Hematopoietic multipotent progenitor cell treated with erythropoietin and hydrocortisone succinate and interleukin-3 and kit ligand, for 17 days (in vitro differentiated cells): ENCODE measurements at places on chromosomes 5 and 9.

DNA sequence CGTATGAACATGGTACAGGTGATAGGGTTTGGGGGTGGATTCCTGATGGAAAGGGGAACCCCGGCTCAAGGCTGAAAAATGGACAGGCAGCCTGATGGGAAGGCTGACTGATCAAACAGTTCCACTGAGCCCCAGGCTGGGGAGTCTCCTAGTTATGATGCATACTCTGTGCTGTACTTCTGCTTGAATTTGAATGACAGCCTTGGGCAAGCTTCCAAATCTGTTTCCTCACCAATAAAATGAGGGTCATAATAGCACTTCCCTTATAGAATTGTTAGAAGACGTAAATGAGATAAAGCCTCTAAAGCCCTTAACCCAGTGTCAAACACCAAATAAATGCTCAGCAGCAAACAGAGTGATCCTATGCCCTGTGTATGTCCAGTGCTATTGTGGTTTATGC, 478.5 kb upstream of the DMAC1 start:
- no peak for DNase-seq

GRCh38 chr5:115337882-115338281, 41.4 kb upstream of the CCDC112 start:
- no peak for DNase-seq

GRCh38 chr5:169270827-169271226, 30.1 kb downstream of the SLIT3 start:
- no peak for DNase-seq

DNA sequence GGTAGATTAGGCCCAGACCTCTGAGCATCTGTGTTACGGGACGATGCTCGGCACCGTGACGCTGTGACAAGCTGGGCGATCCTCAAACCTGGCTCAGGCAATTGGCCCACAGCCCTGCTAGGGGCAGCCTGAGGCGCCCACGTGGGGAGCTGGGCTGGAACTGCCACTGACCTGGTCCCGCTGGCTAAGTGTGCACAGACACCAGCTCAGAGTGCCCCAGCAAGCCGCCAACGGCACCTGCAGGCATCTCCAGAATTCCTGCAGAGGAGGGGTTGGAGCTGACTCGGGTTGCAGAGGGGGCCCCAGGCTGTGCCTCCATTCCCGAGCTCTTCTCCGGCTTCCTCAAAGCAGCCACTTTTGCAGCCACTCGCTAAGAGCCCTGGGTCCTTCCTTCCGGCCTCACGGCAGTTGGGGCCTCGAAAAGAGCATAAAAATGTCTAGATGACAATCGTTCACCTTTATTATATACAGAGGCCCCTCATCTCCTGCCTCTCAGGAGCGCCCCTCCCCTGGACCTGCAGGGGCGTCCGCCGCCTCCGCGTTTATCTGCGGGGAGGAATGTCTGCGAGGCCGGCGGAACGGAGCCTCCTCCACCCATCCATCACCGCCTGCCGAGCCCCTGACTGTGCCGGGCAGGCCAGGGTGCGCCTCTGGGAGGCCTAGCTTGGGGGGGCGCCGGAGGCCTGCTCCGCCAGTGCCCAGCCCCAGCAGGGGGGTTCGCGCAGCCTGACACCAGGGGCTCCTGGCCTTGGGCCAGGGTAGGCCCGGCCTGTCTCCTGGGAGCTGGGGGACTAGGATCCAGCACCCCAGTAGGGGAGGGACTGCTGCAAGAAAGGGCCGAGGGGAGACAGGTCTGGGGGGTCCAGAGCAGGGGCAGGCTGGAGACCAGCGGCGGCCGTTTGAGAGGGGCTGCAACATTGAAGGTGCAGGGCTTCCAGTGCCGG, 144.9 kb downstream of the BARX1 start:
- no peak for DNase-seq

GRCh38 chr5:94751460-94751859, 133.0 kb downstream of the SLF1 start:
- DNase-seq = no peak

- DNase-seq = no peak
Observed at GRCh38 chr9:111904891-111905291, 8.3 kb downstream of the UGCG start.

- DNase-seq = no peak
Observed at GRCh38 chr5:145946112-145946861, 9.9 kb downstream of the SH3RF2 start.

DNA sequence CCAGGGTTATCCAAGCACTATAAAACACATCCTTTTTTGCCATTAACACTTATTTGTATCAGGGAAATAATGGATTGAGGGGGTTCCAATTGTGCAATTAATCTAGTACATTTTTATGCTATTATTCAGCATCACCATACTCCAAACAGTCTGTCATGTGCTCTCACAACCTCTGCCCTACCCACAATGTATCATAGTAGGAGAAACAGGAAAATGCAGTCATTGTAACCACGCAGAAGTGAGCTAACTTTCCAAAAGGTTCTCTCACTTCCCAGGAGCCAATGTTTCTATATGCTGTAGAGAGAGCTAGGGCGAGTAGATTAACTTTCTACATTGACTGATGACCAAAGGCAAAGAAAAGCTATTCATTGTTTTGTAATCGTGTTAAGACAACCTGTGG, 29.8 kb downstream of the DAB2 start:
- no peak for DNase-seq

DNA sequence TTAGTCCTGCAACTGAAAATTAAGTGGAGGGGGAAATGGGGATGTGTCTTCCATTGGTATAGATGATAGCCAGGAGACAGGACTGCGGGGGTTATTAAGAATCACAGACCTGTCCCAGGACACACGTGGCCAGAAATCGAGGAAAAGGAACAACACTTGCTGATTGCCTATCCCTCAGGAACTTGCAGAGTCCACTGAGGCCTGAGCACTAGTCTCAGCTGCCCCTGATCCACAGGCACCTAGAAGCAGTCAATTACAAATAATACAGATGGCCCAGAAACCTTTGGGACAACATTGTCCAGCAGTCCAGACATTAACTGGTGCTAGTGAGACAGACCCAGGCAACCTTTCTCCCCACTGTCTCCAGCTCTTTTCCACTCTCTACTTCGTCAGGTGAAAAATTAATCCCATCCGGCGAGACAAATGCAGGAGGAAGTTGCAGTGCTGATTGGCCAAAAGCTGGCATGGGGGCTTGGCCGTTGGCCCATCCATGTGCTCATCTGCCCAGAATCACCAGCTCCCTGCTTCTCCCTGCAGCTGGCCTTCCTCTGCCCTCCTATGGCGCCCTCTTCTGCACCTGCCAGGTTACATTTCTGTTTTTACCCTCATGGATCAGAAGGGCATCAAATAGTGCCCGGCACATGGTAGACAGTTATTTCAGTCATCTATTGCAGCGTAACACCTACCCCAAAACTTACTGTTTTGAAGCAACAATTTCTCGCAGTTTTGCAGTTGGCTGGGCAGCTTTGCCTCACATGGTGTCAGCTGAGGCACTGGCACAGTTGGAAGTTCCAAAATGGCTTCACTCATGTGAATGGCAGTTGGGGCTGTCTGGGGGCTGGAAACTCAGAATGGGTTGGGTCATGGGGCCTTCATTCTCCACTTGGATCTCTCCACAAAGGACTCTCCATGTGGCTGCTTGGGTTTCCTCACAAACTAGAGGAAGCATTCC, 3.6 kb upstream of the B4GALT1 start:
- peak; percentile 56 for DNase-seq

- no peak for DNase-seq
Observed at GRCh38 chr5:166883016-166883415, 1408.4 kb upstream of the WWC1 start.

DNA sequence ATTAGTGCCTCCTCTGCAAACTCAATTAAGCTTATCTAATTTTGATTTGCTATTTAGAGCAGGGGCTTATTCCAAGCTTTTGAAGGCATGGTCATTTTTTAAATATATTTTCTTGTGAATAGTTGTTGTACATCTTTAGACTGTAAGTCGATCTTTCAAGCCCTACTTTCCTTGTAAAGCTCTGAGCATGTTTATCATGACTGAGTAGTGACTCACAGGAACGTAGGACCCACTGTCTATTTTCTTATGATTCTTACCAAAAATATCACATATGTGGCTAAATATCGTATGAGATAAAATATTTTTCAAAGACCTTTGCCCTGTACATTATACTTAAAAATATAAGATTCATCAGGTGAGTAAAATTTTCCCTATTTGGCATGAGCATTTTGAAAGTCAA, 440.4 kb upstream of the GRIN3A start:
- no peak for DNase-seq

DNA sequence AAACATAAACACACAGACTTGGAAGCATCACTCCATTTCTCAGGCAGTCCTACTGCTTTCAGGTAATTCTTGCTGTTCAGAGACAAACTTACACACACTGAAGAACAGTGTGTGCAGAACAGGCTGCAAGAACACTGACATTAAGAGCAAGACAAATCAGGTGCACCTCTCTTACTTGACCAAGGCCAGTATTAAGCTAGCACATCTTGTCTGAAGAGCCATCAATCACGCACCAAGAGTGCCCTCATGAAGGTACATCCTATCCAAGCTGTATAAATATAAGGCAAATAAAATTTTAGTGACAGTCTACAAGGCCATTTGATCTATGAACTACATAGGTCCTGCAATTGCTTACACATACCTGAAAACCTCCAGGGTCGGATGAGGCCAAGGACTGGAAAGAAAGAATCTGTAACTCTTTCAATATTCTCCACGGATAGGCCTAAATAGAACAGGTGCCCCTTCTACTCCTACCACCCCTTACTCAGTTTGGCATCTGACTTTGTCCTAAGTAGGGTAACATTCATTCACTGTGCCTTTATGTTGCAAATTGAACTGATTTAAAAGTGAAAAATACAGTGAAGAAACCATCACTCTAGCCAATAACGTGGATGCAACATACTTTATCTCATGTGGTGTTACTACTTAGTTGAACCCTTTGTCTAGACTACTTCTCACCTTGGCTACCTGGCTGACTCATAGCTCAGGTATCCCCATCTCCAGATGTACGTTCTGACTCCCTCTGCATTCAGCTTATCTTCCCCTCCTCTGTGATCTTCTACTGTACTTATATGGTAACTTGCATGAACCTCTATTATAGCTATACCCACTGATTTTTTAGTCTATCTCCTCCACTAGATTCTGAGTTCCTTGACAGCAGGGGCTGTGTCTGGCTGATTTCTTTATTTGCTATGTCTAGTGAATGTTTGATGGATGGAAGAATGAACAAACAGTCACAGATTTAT, 256.3 kb downstream of the KIAA0825 start:
- no peak for DNase-seq

GRCh38 chr9:36750630-36751029, 177.9 kb downstream of the MELK start:
- DNase-seq = no peak

DNA sequence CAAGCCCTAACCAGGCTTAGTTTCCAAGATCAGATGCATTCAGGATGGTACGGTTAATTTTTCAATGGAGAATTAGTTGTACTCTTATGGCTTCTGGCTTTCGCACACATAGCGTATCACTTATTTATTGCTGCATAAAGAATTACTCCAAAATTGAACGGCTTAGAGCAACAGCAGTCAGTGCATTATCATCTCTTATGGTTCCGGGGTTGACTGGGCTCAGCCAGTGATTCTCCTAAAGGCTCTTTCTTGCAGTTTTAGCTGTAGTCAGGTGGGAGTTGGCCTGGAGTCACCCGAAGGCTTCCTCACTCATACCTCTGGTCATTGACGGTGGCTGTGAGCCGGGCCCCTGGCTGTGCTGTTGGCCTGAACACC, 595 bp upstream of the GRHPR start:
- no peak for DNase-seq

DNA sequence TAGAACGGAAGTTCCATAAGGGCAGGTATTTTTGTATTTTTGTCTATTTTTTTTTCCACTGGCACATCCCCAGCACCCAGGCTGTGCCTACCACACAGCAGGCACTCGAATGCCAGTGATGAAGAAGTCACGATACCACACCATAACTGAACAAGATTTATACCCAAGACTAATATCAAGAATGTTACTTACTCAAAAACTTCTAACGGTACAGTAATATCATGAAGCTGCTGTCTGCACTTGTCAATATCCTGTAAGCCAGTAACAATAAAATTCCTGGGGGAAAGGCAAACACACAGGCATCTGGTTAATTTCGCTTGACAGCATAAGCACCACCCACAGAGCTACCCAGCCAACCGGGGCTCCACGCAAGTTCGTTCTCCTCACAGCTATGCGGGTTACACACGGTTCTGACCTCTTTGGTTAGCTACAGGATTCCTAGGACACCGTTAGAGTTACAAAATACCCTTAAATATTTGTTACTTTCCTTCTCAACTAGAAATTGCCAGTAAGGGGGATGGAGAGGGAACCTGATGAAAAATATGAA, 1.3 kb downstream of the MED10 start:
- no peak for DNase-seq

GRCh38 chr9:136258299-136258625, 12.7 kb upstream of the QSOX2 start:
- no peak for DNase-seq

GRCh38 chr5:1745796-1746370, 53.8 kb downstream of the MRPL36 start:
- no peak for DNase-seq

DNA sequence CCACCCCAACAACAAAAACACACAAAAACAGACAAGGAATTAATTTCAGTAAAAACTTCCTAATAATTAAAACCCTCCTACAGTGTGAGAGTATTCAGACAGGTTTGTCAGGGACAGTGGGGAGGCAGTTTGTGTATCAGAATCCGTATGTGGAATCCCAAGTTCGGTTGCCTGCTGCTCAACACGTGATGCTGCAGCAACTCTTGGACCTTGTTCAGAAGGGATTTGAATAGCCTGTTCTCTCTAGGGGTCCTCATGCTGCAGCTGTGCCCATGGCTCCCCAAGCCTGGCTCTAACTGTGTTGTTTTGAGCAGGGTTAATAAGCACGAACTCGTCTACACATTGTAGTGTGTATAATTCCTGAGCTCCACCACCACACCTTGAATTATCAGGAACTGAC, 28.7 kb downstream of the TLE4 start:
- no peak for DNase-seq

- no peak for DNase-seq
Observed at GRCh38 chr5:174235221-174236011, 189.9 kb downstream of the NSG2 start.

DNA sequence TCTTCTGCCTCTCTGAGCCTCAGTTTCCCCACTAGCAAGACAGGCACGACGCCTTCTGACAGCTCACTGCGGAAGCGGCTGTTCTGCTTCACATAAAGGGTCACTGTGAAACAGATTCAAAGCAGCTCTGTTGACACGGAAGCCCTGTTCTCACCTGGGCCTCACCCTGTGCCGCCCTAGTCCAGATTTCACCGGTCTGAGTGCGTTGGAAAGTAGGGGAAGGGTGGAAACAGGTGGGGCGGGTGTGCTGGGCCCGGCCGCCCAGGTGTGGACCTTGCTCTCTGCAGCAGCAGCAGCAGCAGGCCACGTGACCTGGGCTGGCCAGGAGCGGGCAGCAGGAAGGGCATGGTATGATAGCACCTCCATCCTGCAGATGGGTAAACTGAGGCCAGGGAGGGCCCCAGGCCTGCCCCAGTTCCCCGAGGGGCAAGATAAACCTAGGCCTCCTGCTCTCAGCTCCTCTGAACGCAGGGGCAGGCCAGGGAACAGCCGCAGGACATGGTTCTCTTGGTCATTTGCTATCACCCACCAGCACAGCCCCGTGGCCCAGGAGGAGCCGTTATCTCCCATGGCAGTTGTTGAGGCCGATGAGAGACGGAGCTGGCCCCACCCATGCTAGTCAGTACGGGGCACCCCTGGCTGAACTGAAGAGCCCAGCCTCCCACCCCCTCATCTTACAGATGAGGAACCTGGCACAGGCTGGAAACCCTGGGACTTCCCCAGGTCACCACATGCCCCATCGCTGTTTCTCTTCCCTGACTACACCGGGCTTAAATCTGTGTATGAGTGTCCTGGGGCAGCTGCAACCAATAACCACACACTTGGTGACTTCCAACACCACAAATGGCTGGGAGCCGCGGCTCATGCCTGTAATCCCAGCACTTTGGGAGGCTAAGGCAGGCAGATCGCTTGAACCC, 12.1 kb downstream of the PTGES2 start:
- peak; percentile 93 for DNase-seq
